ENCODE measurements at places on chromosomes 7 and 10.

DNA sequence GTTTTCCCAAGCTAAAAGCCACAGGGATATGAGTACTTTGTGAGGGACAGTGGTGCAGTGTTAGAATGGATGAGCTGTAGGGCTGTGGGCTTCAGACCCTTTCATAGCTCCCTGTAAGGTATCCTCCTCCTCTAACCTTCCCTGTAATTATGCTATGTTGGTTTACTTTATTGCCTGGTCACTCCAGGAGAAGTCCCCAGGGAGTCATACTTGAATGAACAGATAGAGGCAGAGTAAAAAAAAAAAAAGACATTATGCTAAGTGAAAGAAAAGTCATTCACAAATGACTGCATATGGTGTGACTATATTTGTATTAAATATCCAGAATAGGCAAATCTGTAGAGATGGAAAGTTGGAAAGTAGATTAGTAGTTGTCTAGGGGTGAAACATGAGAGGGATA, 434.4 kb downstream of the AUTS2 start:
- no peak for DNase-seq

DNA sequence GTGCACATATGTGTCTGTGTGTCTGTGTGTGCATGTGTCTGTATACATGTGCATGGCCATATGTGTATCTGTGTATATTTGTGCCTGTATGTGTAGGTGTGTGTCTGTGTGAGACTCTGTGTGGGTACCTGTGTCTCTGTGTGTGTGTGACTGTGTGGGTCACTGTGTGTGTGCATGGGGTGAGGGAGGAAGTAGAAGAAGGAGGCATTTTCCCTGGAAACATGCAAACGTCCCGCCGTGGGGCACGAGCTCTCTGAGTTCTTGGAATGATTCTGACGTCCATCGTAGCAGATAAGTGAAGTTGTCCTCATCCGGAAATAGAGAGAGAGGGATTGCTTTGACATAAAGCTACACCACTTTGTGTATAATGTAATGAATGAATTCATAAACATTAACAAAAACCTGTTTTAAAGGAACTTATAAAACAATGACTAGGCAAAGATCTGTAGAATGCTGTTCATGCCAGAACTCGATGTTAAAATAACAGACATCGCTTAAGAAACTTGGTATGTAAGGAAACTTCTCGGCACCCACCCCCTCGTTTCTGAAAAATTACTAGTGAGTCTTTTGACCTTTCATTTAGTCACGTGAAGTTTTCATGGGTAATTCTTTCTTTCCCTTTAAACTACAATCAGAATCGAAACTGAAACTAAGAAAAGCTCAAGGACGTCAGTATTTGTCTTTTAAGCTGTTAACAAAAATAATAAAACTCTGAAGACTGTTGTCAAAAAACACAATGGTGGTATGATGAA, 43.6 kb upstream of the KLF6 start:
- peak; percentile 59 for DNase-seq

- DNase-seq: no peak
Measured at GRCh38 chr10:76432016-76433012, 1000.9 kb downstream of the LRMDA start.

GRCh38 chr7:100901921-100902332, 6.2 kb upstream of the ACHE start:
- DNase-seq: no peak

GRCh38 chr10:36344240-36345174, 702.4 kb upstream of the FZD8 start:
- DNase-seq: no peak

- DNase-seq: peak; percentile 10
Measured at GRCh38 chr10:60237977-60238758, 151.5 kb downstream of the ANK3 start.

GRCh38 chr10:89521368-89521767, 14.0 kb downstream of the SLC16A12 start:
- DNase-seq: no peak

- DNase-seq: peak; percentile 20
Measured at GRCh38 chr10:23314835-23315239, 29.8 kb downstream of the C10orf67 start.

DNA sequence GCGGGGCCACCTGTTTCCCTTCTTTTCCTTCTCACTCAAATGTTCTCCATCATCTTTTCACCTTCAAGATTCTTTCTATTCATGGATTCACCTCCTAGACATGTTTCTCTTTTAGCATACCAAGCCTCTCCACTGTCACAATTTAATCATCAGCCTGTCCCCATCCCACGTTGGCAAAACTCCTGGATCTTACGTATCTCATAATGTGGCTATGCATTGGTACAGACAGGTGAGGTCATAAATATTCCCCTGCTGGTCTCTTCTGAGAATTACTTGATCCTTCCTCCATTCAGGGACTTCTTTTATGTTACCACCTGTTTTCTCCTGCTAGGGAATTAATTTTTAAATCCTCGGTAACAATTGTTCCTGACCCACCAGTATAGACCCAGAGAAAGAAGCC, 262.6 kb upstream of the NEBL start:
- DNase-seq: no peak

DNA sequence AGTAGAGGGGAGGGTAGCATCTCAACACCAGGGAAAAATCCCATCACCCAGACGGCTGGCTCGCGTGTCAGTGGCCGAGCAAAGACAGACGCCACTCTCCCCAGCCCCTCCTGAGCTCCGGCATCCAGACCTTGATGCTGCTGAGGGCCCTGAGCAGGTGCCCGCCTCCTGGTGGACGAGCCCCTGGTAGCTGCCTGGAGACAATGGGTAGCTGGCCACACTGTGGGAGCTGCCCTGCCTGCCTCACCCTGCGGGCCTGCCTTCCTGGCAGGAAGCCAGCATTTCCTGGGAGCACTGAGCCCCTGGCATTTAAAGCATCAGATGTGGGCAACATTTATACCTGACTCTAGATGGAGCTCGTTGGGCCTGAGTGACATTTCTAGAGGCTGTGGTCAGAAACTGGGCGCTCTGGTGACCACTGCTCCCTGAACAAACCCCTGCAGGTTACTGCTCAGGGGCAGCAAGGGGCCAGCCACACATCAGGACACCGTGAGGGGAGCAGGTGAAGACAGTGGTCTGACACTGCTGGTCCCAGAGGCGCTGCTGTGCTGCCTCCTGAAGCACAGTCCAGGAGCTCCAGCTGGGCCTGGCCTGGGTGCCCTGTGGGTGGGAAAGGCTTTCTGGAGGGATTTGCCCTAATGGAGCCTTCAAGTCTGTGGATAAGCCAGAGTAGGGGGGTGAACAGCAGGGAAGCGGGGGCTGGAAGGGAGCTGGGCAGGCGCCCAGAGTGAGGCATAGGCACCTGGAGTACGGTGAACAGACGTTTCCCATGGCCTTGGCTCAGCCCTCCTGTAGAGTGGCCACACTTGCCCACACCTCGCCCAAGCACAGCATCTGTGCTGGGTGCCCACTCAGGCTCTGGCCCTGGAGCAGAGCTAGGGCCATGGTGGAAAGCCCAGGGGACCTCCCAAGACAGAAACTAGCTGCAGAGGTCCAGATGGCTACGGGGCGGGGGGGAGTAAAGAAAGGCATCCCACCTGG, 138.7 kb downstream of the MAPK8 start:
- DNase-seq: no peak

- DNase-seq: no peak
Measured at GRCh38 chr7:31892099-31892829, 177.9 kb downstream of the PDE1C start.

DNA sequence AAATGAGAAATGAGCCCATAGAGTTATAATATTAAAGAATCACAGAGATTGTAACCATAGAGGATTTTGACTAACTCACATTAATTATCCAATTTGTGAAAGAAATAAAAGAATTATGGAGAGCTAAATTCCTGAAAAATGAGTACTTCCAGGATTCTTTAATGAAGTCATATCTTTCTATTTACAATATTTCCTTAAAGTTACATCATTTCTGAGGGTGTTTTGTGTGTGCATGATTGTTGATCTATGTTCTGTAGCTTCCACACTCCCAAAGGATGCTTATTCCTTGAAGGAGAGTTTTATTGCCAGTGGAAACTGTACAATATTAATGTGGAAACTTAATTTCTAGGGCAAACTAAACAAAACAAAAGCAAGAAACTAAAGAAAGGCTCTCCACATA, 299.6 kb downstream of the MDFIC start:
- DNase-seq: no peak

- no peak for DNase-seq
Measured at GRCh38 chr10:102358712-102359382, 36.7 kb upstream of the NFKB2 start.

DNA sequence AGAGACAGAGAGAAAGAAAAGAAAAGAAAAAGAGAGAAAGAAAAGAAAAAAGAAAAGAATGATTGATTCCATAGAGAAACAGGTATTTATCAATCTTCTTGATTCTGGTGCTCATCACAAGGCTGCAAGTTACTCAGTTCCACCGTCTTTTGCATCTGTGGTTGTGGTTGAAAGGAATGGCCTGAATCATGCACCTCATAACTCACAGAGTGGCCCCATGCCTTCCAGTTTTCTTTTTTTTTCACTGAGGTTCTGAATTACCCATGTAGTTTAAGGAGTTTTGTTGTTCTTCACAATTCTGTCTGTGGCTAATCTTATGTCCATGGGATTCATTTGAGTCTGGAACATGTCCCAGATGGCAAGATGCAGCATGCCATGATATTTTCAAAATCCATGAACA, 156.0 kb downstream of the ZNF33B start:
- DNase-seq: no peak

GRCh38 chr7:106623853-106624252, 37.1 kb downstream of the CCDC71L start:
- DNase-seq: no peak

- DNase-seq: no peak
Measured at GRCh38 chr10:70192326-70192968, 22.1 kb upstream of the SAR1A start.

DNA sequence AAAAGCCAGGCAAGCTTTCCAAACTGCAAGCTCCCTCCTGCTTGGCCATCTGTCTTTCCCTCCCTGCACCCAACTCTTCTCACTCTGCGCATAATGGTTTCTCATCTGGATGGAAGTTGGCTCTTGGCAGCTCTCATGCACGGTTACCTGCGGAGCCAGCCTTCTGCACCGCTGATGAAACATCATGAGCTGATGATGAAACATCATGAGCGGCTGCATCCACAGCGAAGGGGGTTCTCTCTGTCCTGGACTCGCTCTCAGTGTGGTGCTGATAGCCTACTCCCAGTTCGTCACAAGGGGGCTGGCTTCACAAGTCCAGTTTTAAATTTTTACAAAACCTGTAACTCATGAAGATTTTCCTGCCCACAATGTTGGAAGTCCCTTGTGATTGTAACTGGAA, 457.5 kb downstream of the ACTR3B start:
- no peak for DNase-seq

DNA sequence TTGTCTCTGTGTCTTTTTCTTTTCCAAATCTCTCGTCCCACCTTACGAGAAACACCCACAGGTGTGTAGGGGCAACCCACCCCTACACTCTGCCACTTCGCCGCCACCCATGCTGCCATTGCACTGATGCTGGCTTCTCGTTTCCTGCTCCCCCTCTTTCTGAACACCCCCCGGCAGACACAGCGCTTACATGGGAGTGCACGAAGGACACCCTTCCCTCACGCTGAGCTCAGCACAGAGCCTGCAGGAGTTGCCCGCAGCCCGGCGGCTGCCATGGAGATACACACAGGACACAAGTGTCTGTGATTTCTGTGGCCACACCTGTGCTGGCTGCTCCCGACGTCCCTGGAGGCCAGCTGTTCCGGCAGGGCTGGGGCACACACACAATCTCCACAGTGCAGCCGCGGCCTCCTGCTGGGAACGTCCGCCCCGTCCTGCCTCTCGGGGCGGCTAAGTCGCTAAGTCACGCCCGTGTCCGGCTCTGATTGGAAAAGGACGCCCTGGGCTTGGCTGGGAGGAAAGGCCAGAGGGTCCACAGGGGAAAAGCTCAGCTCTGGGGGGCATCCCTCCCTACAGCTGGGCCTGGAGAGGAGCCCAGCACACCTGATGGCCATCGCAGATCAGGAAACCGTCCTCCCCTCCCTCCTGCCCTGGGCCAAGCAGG, 349.8 kb downstream of the PTPRN2 start:
- no peak for DNase-seq

Measured in stimulated activated CD4-positive, alpha-beta T cell treated with anti-CD3 and anti-CD28 coated beads, Interleukin-1b, Interleukin-23, amount 100 ng/mL, for 48 hours (primary cell).